ENCODE measurements at places on chromosomes 7 and 10.

DNA sequence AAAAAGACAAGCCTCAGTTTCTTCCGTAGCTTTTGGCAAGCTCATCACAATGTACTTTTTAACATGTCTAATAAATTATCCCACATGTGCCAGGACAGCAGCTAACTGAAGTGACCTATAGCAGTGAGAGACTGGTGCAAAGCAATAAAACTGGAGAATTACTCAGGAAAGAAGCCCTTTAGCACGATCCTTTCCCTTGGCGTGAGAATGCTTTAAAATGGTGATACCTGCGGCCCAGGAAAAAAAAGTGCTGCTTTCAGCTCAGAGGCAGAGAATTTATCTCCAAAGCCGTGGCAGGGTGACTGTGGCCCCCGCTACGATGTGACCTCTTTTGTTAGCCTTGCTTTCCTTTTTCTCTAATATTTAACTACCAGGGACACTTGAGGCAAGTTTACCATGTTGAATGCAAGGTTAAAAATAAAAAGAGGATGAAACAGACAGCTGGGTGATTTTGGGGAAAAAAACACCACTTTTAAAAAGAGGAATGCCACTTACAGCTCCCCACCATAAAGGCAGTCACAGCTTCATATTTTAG lies 184.0 kb downstream of the FANK1 start:
- no peak for DNase-seq

- no peak for DNase-seq
These were observed 329.9 kb downstream of the PTPRN2 start for GRCh38 chr7:158257516-158258410.

DNA sequence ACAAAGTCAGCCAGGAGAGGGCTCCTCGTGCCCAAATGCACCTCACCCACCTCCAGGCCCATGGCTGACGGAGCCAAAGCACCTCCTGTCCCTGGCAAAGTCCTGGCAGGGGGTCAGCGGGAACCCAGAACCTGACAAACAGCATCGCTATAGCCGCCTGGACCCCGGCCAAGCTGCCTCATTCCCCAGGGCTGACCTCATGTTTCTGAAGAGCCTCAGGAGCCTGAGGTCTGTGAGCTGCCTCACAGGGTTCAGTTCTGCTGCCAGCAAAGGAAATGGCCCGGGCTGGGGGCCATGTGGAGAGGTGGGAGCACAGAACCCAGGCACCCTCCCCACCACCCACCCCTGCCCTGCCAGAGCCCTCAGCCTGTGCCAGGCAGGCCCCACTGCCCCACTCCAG lies 4.2 kb upstream of the NANOS1 start:
- no peak for DNase-seq

DNA sequence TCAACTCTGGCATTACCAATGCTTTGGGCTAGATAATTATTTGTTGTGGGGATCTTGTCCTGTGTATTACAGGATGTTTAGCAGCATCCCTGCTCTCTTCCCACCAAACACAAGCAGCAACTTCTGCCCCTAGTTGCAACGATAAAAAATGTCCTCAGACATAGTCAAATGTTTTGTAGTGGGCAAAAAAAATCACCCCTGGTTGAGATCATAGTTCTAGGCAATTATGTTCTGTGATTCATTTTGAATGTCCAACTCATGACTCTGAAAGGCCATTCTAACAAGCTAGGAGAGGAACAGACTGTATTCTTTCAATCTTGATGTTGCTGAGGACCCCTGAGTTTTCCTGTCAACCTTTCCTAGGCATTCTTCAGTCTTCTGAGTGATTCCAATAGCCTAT lies 79.5 kb downstream of the RTKN2 start:
- no peak for DNase-seq

GRCh38 chr10:9786101-9786500 lies 1231.6 kb upstream of the CELF2 start:
- DNase-seq: no peak

DNA sequence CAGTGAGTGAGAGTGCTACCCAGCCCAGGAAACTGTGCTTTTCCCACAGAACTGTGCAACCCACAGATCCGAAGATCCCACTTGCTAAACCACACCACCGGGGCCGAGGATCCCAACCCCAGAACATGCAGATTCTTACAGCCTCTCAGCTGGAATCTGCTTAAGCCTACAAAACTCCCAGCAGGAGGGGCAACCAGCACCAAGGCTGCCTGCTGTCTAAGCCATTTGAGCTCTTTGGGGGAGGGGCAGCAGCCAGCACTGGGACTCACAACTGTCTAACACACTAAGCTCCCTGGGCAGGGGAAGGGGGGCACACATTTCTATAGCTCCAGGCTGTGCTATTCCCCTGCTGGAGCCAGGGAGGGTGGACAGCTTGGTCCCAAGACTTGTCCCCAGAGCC lies 529.9 kb downstream of the XPNPEP1 start:
- no peak for DNase-seq

GRCh38 chr10:81871558-81871957 lies 3.4 kb upstream of the NRG3 start:
- DNase-seq: no peak

DNA sequence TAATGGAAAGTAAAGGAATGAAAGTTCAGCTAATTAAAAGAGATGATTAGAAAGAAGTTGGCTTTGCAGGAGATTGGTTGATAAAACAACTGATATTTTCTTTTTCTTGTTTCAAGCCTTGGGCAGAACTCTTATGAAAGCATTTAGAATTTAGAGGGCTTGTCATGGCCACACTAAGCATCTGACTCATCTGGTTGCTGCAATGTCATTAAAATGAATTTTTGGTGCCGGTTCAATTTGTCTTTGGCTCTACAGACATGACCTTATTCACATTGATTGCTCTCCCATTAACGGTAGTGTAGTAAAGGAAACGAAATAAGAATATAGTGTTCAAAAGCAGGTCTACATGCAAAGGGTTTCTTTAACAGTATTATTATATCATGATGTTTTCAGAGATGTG lies 1012.4 kb upstream of the C7orf33 start:
- no peak for DNase-seq

DNA sequence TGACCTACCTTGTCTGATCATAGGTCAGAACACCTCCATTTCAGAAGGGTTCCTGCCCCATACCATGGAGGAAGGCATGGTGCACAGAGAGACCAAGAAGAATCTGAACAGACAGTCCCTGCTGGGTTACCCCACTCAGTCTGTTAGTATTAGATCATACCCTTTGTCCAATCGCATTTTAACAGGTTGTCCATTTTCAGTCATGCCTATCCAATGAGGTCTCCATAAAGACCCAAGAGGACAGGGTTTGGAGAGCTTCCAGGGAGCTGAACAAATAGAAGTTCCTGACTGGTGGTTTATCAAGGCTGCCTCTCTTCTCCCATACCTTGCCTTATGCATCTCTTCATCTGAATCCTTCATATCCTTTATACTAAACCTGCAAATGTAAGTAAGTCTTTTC lies 21.2 kb upstream of the SLC16A12 start:
- DNase-seq: no peak

DNA sequence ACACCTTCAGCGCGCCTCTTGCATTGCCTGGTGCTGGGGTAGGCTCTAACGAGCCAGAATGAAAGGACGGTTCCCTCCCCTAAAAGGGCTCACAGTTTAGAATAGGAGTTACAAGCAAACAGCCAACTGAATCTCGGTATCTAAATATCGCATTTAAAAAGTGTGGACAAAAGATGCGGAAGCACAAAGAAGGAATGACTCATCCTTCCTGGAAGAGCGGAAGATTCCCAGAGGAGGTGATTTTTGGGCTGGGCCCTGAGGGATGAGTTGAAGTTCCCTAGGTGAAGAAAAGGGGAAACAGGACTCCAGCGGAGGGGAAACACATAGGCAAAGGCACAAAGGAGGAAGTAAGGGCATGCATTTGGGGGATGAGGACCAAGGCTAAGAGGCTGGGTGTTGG lies 29.9 kb downstream of the SRRM3 start:
- DNase-seq: no peak

DNA sequence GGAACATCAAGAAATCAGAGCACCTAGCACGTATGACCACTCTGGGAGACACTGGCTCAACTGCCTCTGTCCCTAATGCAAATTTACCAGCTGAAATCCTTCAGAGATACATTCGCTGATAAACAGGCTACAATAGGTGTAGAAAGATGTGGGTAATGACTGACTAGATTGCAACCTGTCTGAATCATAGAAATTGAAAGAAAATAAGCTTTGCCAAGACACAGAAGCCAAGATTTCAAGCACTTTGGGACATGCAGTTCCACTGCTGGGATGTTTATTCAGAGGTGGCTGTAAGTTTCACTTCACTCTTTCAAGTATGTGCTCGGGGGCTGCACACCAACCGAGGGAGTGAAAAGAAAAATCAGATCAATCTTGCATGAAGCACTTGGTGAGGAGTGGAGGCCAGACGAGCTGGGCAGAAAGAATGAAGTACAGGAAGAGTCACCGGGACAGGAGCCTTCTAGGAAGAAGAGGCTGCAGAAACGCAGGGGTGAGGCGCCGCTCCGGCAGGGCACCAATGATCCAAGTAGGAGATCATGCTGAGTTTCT lies 276.7 kb downstream of the PARD3 start:
- no peak for DNase-seq

DNA sequence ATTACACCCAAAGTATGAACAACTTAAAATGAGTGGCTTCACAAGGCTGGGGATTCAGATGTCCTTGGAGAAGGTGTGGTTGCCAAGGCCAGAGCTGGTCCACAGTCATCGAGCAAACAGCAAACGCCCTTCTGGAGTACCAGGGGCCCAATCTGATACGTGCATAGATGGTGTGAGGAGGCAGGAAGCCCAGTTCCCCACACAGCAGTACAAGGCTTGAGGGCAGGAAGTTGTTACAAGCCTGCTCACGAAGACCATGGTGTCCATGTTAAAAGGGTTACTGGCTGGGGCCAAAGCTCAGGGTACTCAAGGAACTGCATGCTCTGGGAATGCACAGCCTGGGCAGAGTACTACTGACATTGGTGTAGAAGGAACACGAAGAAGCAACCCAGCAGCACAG lies 4.6 kb upstream of the ANKRD26 start:
- no peak for DNase-seq

GRCh38 chr10:123480344-123480743 lies 185.8 kb upstream of the GPR26 start:
- no peak for DNase-seq

DNA sequence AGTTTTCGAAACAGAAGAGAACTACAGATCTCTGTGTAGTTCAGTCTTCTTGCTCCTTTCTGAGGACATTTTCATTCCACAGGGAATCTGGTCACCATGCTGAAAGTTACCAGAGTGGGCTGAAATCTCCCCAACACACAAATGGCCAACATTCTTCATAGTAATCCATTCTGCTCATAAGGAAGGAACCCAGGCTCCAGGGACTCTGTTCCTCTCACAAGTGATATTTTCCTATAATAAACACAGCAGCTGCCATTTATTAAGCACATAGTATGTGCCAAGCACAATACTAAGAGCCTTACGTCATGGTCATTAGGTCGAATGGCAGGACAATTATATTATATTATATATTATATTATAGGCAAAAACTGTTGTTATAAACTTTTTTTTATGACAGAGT lies 109.8 kb downstream of the RAB11FIP2 start:
- DNase-seq: no peak

- no peak for DNase-seq
These were observed 15.0 kb upstream of the NPS start for GRCh38 chr10:127534074-127534473.

GRCh38 chr7:74175340-74175739 lies 1.2 kb downstream of the EIF4H start:
- no peak for DNase-seq
